ENCODE measurements at places on chromosomes 12 and 14.

GRCh38 chr12:53791735-53792326 is 40.1 kb upstream of the CISTR start:
- peak; percentile 50 for DNase-seq

GRCh38 chr12:52633383-52633782 is 15.0 kb upstream of the KRT73 start:
- no peak for DNase-seq

GRCh38 chr12:130711756-130712155 is 4.3 kb downstream of the RIMBP2 start:
- DNase-seq = no peak

- no peak for DNase-seq
Observed at GRCh38 chr12:49863946-49864797, 21.3 kb upstream of the BCDIN3D start.

DNA sequence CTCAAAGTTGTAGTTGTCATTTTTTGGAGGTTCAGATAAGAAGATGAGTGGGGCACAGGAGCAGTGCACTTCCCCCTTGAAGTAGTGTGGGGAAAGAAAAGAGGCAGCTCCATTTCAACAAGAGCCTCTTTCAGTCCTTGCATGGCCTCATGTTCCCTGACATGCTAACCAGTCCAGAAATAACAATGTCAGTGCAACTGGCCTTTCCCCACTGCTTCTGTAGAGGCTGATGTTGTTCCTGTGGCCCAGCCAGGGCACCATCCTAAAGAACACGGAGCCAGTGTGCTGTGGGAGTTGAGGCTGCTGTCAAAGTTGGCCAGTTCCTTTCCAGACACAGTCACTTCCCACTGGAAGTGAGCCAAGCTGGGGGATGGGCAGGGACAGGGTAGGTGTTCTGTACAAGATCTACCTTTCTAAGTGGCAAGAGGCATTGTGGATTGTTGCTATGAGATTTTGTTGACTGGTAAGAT is 77.7 kb upstream of the SLC38A2 start:
- no peak for DNase-seq

GRCh38 chr12:104456417-104456949 is at the start of gene CHST11:
Gene CHST11, plus strand, starts transcription at chr12:104456948.
- peak; percentile 84 for DNase-seq

DNA sequence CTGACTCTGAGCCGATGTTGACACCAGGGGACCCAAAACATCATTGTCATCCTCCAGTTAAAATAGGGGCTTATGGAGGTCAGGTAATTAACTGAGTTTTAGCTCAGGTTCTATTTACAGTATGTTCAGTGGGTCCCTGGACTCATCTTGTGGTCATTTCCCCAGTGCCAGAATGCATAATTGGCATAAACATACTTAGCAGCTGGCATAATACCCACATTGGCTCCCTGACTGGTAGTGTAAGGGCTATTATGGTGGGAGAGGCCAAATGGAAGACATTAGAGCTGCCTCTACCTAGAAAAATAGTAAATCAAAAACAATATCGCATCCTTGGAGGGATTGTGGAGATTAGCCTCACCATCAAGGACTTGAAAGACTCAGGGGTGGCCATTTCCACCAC is 350.9 kb downstream of the C12orf75 start:
- DNase-seq = no peak

DNA sequence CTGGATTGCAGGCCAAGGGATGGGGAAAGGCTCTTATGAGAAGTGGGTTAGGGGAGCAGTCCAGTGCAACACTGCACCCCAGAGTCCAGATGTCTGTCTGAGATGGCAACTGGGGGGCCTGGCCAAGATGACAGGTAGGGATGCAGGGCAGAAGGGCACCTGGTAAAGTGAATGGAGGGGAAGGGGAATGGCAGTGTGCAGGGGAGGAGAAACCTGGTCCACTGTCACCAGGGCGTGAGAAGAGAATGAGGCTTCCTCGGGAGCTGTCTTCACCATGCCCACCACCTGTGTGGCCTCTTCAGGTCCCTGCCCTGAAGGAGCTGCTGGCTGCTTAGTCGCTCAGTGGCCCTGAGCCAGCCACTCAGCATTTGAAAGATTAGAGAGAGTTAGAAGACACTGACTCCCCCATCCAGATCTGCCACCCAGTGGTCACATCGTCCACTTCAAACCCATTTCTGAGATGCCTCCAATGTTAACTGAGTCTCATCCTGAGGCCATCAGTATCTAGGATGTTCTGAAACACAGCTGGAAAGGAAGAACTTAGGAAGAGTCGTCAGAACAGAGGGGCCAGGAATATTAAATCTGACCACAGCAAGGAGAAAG is 57.3 kb downstream of the PLEKHG3 start:
- no peak for DNase-seq

DNA sequence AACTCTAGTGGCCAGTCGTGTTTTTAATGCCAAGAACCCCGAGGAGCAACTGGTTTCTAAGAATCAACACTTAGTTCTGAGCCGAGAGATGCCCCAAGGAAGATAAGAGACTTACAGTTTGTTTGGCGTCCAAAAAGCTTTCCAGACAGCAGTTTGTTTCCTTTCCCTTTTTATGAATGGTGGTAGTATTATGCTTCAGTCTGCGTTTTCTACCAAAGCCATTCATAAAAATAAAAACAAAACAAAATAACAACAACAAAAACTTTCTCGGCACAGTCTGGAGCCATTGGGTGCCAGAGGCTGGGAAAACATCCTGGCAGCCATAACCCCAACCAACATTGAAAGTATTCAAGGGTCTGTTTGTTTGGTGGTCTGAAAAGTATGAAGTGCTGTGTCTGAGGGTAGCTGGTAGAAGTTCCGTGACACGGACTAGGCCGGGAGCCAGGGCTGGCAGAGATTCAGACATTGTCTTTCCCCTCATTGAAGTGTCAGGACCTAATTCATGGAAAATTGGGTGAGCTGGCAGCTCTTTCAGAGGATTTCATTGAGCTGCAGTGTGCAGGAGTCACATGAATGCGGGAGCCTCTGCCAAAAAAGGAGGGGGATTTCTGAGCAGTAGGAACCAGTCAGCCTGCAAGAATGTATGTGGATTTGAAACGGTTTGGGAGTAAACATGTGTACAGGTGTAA is 124.2 kb downstream of the HMGA2 start:
- DNase-seq = no peak

- DNase-seq = no peak
Observed at GRCh38 chr14:84527706-84528105, 1002.2 kb upstream of the FLRT2 start.

DNA sequence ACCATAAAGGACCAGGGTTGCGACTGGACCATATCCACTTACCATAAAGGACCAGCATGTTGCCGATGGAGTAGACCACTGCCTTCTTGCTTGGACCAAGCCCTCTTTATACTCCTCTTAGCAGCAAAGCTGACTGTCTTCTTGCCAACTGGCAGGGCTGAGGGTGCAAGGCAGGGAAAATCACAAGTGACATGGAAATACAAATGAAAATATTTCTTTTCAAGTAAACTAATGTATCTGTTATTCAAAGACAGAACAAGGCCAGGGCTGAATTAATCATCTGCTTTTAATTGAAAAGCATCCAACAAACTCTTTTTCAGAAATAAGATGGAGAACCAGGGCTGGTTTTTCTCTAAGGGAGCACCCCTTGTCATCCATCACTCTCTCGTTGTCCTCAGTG is at the start of gene CELA1:
Gene CELA1 (minus strand): TSS at position 99 of the 400 bp plus-strand sequence. CDS start 41 bp downstream, at position 58.
- no peak for DNase-seq

GRCh38 chr12:116532428-116532827 is 26.8 kb upstream of the MAP1LC3B2 start:
- no peak for DNase-seq

GRCh38 chr14:49114161-49114893 is 471.9 kb downstream of the RPS29 start:
- no peak for DNase-seq

GRCh38 chr12:115506822-115507559 is 770.5 kb downstream of the MED13L start:
- DNase-seq = no peak

- DNase-seq = no peak
Observed at GRCh38 chr12:113260636-113261300, 39.5 kb downstream of the TPCN1 start.

- DNase-seq = no peak
Observed at GRCh38 chr14:67704484-67705089, 2.9 kb downstream of the RDH12 start.

GRCh38 chr12:102885043-102885932 is 31.8 kb downstream of the PAH start:
- no peak for DNase-seq

DNA sequence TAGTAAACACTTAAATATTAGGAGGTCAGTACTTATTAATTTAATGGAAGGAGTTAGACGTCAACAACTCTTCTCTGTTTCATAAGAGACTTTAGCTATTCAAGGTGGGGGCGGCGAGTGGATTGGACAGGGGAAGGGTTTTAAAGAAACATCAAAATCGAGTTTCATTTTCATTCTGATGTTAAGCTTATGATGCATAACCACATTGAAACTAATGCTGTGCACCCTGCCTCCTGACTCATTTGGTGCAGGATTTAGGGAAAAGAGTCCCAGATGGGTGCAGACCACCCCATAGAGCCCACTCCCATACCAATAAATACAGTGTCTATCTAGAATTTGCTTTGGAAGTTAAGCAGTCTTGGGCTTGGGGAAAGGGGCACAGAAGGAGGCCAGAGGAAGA is 7.4 kb downstream of the ZBTB39 start:
- DNase-seq = peak; percentile 64

GRCh38 chr14:36524220-36524837 is 4.3 kb upstream of the NKX2-1 start:
- no peak for DNase-seq

GRCh38 chr14:55302367-55303124 is 31.3 kb downstream of the FBXO34 start:
- no peak for DNase-seq

DNA sequence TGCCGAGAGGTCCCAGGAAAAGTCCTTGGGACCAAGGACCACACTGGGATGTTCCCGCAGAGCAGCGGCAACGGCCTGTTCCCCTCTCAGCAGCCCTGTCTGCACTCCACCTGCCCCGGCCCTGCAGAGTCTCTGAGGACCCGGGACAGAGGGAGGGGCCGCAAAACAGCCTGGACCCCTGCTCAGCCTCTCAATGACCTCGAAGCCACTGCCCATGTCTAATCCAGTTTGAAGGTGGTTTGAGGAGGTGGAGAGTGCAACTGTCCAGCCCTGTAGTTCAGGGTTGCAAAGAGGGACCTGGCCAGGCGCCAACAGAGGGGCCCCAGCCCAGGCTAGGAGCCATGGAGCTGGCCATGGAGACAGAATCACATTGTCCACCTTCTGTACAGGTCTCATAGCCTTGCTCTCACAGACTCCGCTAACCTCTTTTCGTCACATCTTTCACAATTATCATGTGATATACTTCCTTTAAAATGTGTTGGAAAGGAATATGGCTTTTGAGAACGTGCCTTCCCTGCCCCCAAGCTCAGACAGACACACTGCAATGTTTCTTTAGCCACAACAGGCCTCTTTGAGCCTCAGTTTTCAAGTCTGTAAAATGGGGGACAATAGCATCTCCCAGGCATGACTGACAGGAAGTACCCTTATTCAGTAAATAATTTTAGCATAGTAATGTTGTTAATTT is 49.3 kb downstream of the ACTN1 start:
- DNase-seq = no peak

DNA sequence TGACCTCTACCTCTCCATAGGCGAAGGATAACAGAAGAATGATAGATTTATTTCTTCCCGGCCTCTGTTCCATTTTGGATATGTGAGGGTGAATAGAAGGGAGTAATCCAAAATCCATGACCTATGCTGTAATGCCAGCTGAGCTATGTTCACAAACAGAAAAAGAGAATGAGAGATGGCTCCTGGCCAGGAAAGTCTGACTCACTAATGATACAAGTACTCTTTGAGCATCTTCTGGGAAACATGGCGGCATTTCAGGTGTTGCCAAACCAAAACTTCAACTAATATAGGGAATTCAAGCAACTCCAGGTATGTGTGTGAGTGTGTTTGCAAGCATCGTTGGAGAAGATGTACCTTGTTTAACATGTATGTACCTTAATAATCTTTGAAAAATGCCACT is 55.1 kb downstream of the MED13L start:
- peak; percentile 51 for DNase-seq

GRCh38 chr12:28883406-28883997 is 265.6 kb upstream of the FAR2 start:
- no peak for DNase-seq

DNA sequence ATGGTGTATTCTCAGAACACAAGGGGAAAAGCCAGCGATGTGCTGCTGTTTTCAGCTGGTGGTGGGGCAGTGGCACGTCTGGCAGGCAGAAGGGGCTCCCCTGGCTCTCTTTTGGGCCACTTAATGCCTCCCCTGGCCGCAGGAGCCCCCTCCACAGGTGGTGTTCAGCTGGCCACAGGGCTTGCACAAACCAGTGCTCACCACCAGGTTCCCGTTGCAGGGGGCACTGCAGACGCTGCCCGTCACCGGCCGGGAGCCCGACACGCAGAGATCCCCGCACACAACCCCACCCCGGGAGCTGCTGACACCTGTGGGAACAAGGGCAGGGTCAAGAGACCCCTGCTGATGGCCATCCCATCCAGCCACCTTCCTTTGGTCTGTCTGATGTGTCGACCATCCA is 6.7 kb downstream of the KRT83 start:
- no peak for DNase-seq

GRCh38 chr12:27952510-27952909 is 20.0 kb downstream of the PTHLH start:
- no peak for DNase-seq

DNA sequence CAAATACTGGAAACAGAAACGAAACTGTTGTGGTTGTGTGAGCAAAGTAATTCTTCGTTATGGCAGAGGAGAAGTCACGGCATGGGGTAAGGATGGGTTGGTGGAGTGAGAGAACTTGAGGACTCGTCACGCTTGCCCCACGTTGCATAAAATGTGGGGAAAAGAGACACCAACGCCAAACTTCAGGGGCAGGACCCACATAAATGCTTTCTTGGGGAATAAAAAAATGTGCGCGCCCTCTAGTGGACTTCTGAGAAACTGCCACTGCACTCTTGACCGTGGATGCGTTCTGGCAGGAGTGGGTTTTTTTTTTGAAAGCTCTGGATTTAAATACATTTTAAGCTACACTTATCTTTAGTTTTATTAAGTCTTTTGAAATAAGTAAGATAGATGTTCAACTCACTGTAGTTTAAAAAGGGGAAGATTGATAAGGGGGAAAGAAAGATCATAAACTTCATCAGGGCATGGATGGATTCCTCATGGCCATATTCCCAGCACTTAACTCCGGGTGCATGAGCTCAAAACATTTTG is 4.1 kb upstream of the IGF1 start:
- DNase-seq = peak; percentile 57

GRCh38 chr14:85187521-85187920 is 342.4 kb upstream of the FLRT2 start:
- no peak for DNase-seq
